ENCODE measurements at places on chromosomes 3 and 15.

DNA sequence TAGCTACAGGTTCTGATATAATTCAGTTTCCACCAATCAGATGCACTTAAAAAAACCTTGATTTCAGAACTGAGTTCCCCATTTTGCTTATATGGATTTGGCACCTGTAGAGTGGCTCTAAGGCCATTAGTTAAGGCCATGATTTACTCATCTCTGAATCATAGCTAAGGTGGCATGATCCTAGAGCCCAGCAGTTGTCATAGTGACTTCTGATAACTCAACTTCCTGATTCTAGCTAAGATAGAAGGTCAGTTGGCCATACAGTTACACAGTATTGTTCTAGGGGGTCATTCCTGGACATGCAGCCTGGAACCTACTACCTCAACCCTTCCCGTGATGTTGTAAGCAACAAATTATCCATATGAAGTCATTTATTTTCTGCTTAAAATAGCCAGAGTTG lies 15.9 kb upstream of the TMEM87A start:
- no peak overlapping the region for H3K4me3 ChIP-seq
- no peak overlapping the region for H3K27ac ChIP-seq
- peaks cover 20% of the 10 kb centered on the region for H3K4me1 ChIP-seq
- no peak for DNase-seq
- peaks cover 85% of the 10 kb centered on the region for H3K36me3 ChIP-seq

DNA sequence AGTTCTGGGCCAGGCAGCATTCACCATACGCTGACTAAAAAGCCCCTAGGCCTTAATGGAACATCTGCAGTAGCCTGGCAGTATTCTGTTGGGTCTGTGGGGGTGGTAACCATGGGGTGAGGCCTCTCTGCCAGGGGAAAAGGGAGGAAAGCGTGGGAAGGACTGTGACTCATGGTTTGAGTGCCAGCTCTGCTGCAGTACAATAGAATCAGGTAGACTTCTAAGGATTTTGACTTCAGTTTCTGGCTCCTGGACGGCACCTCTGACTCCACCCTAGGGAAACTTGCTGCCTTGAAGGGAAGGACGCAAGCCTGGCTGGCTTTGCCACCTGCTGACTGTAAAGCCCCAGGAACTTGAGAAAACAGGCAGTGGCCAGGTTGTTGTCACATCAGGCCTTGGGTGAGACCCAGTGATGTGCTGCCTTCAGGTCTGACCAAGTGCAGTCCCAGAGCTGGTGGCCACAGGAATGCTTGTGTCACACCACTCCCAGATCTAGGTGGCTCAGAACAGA lies 148.6 kb downstream of the SUCNR1 start:
- DNase-seq = no peak
- H3K4me3 ChIP-seq = no peak overlapping the region
- no peaks in the 10 kb centered on the region for H3K4me1 ChIP-seq
- no peak overlapping the region for H3K27ac ChIP-seq

DNA sequence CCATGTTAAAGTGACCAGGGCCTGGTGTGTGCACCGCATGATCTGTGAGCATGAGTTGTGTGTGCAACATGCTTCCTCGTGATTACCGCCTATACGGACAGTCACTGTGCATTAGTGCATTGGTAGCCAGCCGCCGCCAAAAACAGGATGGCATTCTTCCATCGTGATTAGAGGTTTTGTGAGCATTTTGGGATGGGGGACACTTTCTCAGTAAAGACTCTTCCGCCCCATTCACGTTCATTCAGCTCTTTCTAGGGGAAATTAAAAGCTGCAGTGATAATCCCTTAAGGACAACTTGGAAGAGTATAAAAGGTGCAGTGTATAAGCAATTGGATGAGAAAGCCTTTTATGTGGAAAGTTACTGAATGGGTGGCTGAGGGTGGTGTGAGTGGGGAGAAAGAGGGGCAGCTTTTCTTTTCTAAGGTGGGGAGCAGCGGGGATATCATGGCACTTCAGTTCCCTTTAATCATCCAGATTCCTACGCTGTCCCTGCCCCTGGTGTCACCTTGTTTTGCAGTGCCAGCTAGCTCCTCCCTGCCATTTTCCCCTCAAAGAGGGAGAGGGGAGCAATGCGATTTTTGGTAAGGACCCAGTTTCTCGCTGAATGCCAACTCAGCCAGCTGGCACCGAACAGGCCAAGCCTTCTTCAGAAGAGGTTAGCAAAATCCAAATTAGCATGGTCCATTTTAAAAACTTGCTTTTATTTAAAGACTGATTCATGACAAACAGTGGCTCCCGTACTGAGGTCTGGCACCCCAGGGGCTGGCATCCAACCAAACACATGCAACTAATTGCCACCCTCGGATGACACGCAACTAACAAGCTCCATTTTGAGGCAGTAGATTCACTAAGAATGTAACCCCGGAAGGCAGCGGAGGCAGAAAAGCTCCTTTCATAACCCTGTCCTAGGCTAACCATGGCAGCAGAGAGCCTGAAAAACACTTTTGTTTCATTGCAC lies 447.8 kb downstream of the FHIT start:
- no peaks in the 10 kb centered on the region for H3K36me3 ChIP-seq
- no peaks in the 10 kb centered on the region for H3K27me3 ChIP-seq
- H3K27ac ChIP-seq = no peak overlapping the region
- H3K4me3 ChIP-seq = no peak overlapping the region
- H3K4me1 ChIP-seq = no peaks in the 10 kb centered on the region

DNA sequence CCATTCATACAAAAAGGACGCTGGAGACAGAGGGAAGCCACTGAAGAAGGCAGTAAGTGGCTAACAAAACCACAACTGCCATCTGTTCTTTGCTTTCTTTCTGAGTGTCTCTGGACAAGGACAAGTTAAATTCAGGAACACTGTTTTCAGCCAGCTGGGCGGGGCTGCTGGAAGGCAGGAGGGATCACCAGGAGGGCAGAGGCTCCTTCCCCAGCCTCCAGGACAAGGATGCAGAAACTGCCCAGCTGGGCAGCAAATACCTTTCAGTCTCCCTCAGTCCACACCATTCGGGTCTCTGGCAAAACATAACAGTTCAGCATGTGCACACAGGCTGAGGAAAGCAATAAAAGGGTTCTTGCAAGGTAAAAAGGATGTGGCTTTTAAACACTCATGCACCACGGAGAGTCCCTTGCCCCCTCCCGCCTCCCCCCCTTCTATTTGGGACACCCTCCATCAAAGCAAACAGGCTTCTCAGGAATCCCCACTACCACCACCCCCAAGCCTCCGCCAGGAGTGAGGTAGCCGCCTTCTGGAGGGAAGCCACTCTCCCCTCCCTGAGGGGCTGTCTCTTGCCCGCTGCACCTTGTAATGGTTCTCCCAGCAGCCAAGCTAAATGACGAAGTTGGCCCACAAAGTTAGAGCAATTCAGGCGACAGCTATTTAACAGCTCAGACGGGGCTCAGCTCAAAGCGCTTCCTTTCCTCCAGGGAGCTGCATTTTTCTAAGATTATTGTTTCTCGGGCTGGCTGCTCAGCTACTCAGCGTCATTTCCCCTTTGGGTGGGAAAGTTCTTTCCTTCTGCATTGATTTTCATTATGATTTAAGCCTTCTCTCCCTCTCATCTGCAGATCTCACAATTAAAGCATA lies 3.8 kb downstream of the HEG1 start:
- H3K36me3 ChIP-seq = no peaks in the 10 kb centered on the region
- peaks cover 28% of the 10 kb centered on the region for H3K4me1 ChIP-seq
- no peak for DNase-seq
- no peak overlapping the region for H3K4me3 ChIP-seq
- no peak overlapping the region for H3K27ac ChIP-seq

DNA sequence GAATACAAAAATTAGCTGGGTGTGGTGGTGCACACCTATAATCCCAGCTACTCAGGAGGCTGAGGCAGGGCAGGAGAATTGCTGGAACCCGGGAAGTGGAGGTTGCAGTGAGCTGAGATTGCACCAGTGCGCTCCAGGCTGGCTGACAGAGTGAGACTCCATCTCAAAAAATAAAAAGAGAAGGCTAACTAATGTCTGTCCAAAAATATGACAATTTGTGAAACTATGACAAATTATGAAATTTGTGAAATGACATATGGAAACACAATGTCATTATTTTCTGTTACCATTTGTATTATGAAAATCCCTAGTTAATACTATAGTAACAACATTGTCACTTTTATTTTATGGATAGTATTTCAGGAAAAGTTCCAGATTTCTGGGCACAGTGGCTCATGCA lies 1306.3 kb upstream of the EPHA6 start:
- H3K4me3 ChIP-seq = no peak overlapping the region
- H3K27me3 ChIP-seq = no peaks in the 10 kb centered on the region
- no peak overlapping the region for H3K27ac ChIP-seq
- H3K36me3 ChIP-seq = no peaks in the 10 kb centered on the region

GRCh38 chr3:83928391-83928790 lies 1030.4 kb upstream of the CADM2 start:
- no peak for DNase-seq
- no peaks in the 10 kb centered on the region for H3K27me3 ChIP-seq
- no peaks in the 10 kb centered on the region for H3K36me3 ChIP-seq
- no peak overlapping the region for H3K4me3 ChIP-seq
- no peak overlapping the region for H3K27ac ChIP-seq
- no peaks in the 10 kb centered on the region for H3K4me1 ChIP-seq
